ENCODE measurements at places on chromosomes 12 and 14. TPM values are rescaled to one million over a fixed set of nuclear protein-coding genes. Genes with fewer than 3 reads are reported as not detected.

The MYO1H gene
- not detected for polyA plus RNA-seq

The LLPH gene
- 26.5 TPM for polyA plus RNA-seq

The RAPGEF3 gene
- polyA plus RNA-seq, result 149 TPM

The TARBP2 gene
- polyA plus RNA-seq, result 36.3 TPM

The APOF gene
- not detected for polyA plus RNA-seq

The LRRC10 gene
- polyA plus RNA-seq, result not detected

The STON2 gene
- polyA plus RNA-seq, result 2.3 TPM

The PAH gene
- polyA plus RNA-seq, result not detected

The PITPNM2 gene
- 1.1 TPM for polyA plus RNA-seq

The NRXN3 gene
- polyA plus RNA-seq, result 1.5 TPM

The PLA2G1B gene
- polyA plus RNA-seq, result 3.9 TPM

The CLEC2A gene
- polyA plus RNA-seq, result not detected

The CLEC6A gene
- polyA plus RNA-seq, result not detected

The GLIPR1L1 gene
- not detected for polyA plus RNA-seq

The ANKS1B gene
- polyA plus RNA-seq, result 3.0 TPM

The PLBD1 gene
- 6.3 TPM for polyA plus RNA-seq

The CPNE8 gene
- 9.3 TPM for polyA plus RNA-seq

The SCFD1 gene
- 56.5 TPM for polyA plus RNA-seq

The NGB gene
- not detected for polyA plus RNA-seq

The ASCL1 gene
- polyA plus RNA-seq, result not detected

The KRT86 gene
- 2.1 TPM for polyA plus RNA-seq

The KRT83 gene
- polyA plus RNA-seq, result not detected

The SPIC gene
- not detected for polyA plus RNA-seq

The ETFBKMT gene
- polyA plus RNA-seq, result 3.0 TPM

The GUCY2C gene
- not detected for polyA plus RNA-seq

The RNFT2 gene
- 1.8 TPM for polyA plus RNA-seq

The GZMH gene
- polyA plus RNA-seq, result not detected

The CHGA gene
- polyA plus RNA-seq, result 0.13 TPM

The SERPINA12 gene
- not detected for polyA plus RNA-seq

The CLEC2B gene
- polyA plus RNA-seq, result 1.2 TPM

The CABP1 gene
- polyA plus RNA-seq, result not detected

The MAP3K9 gene
- polyA plus RNA-seq, result 0.63 TPM

The NAA30 gene
- polyA plus RNA-seq, result 7.9 TPM

The PLEK2 gene
- 0.87 TPM for polyA plus RNA-seq

The RDH12 gene
- polyA plus RNA-seq, result not detected

The RFLNA gene
- 6.8 TPM for polyA plus RNA-seq

The KRT85 gene
- polyA plus RNA-seq, result not detected

The GYS2 gene
- not detected for polyA plus RNA-seq

The LGMN gene
- 86.0 TPM for polyA plus RNA-seq

The NAP1L1 gene
- 668 TPM for polyA plus RNA-seq

The TAS2R13 gene
- polyA plus RNA-seq, result not detected
